ENCODE measurements at places on chromosomes 13 and 19.

DNA sequence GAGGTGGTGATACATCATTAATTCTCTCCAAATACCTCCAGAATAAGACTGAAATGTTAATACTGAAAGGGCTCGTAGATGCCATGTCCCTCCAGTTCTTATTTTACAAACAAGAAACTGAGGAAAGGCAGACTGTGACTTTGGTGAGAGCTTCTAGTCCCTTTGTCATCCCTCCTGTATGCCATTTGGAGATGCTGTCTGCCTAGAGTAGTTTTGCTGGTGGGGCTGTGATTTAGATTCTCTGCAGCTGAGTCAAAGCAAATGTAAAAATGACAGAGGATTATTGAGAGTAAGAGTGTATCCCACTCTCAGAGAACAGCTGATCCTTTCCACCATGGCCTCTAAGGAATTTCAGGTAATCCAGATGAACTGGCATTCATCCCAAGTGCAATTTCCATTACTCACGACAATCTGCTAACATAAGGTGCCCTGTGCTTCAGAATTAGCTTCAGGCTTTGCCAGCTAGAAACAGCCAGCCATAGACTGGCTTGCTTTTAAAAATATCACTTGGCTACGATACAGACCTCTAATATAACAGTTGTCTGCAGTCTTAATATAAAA lies 16.8 kb downstream of the PABPC3 start:
- no peak overlapping the region for H3K27ac ChIP-seq
- H3K4me3 ChIP-seq = no peak overlapping the region
- no peaks in the 10 kb centered on the region for H3K36me3 ChIP-seq
- H3K27me3 ChIP-seq = peaks cover 5% of the 10 kb centered on the region

- H3K4me3 ChIP-seq = peak overlapping the region; percentile 95
- peak; percentile 69 for DNase-seq
- peaks cover 8% of the 10 kb centered on the region for H3K4me1 ChIP-seq
- no peaks in the 10 kb centered on the region for H3K27me3 ChIP-seq
Measured at GRCh38 chr19:52398081-52398441, 412 bp downstream of the ZNF528 start.

- DNase-seq = no peak
- H3K36me3 ChIP-seq = peaks cover 95% of the 10 kb centered on the region
- no peaks in the 10 kb centered on the region for H3K4me1 ChIP-seq
Measured at GRCh38 chr19:52221831-52222375, 32.1 kb downstream of the PPP2R1A start.

- no peak for DNase-seq
- H3K27me3 ChIP-seq = no peaks in the 10 kb centered on the region
- no peak overlapping the region for H3K4me3 ChIP-seq
- H3K36me3 ChIP-seq = no peaks in the 10 kb centered on the region
Measured at GRCh38 chr19:51194527-51195315, 30.2 kb upstream of the CD33 start.

DNA sequence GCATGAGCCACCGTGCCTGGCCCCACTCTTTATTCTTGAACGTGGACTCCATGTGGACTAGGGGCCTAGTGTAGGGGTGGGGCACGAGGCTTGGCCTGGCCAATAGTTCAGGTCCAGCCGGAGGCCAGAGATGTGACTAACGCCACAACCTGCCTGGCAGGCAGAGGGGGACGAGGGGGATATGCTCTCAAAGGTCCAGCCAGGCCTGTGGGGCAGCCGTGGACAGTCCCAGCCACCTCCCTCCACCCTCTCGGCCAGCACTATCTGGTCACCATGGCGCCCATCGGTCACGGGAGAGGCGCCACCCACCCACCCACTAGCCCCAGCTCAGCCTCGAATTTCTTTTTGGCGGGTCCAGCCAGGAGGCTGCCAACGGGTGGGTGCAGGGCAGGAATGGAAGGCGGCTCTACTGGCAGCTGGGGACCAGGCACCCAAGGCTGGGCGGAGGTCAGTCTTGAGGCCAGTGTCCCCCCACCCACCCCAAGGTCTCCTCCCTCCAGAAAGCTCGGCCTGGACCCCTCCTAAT lies 2.2 kb upstream of the CERS1 start:
- peaks cover 11% of the 10 kb centered on the region for H3K36me3 ChIP-seq
- H3K4me3 ChIP-seq = no peak overlapping the region

DNA sequence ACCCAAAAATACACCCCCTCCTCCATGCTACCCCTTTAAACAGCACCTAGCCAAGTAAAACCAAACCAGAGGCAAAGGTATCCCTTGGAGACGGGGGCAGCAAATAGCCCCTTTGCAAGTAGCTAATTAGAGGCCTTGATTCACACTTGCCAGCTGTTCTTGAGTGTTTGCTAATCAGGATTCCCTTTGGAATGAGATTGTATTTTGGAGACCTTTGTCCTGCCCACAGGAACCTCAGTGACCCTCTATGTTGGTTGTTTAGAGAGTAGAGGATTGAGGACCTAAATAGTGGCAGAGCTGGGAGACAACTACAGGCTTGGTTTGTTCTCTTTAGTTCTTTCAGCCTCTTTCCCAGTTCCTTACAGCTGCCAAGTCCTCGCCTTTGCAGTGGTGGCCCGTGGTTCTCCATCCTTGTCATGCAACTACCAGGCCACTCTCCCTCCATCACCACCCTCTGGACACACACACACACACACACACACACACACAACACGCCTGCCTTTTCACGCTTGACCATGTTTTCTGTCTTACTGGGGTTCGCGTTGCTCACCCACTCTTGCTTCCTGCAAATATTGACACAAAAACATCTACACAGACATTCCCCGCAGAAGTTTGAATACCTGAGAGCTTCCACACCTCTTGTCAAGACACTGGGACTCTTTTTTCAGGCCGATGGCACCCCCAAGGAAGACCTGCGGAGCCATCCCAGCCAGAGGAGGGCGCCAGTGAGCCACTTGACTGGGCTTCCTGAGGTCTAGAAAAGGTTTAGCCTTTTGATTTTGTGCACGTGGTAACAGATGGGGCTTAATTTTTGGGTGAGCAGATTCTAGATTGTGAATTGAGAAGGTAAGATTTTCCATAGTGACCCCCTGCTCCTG lies 80.0 kb upstream of the GPR183 start:
- H3K4me1 ChIP-seq = no peaks in the 10 kb centered on the region
- H3K4me3 ChIP-seq = no peak overlapping the region
- no peak overlapping the region for H3K27ac ChIP-seq
- no peak for DNase-seq
- H3K36me3 ChIP-seq = no peaks in the 10 kb centered on the region
- no peaks in the 10 kb centered on the region for H3K27me3 ChIP-seq

DNA sequence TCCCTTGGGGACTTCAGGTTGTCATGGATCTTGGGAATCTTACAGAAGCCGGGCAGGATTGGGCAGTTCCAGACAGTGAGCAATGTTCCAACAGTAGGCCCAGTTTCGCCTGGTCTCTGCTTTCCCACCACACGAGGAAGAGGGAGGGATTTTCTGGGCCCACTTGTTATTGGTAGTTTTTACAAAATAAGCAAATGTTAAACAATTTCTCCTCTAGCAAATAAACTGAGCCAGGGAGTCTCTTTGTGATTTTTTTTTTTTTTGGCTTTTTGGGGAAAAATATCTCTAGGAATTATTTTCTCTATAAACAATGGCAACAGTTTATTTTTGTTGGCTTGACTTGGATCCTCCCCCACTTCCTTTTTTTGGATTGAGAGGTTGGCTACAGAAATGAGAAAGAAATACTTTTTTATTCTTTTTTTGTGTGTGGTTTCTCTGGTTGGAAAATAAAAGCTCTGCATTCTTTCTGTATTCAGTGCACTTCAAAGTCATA lies 89.3 kb downstream of the TM9SF2 start:
- H3K4me1 ChIP-seq = peaks cover 6% of the 10 kb centered on the region
- no peaks in the 10 kb centered on the region for H3K36me3 ChIP-seq
- H3K4me3 ChIP-seq = no peak overlapping the region
- DNase-seq = no peak

- no peaks in the 10 kb centered on the region for H3K36me3 ChIP-seq
- H3K27me3 ChIP-seq = no peaks in the 10 kb centered on the region
- no peak for DNase-seq
- no peak overlapping the region for H3K27ac ChIP-seq
Measured at GRCh38 chr19:31512181-31512970, 163.1 kb upstream of the TSHZ3 start.

- H3K36me3 ChIP-seq = no peaks in the 10 kb centered on the region
- no peak overlapping the region for H3K27ac ChIP-seq
- DNase-seq = no peak
Measured at GRCh38 chr13:39282400-39282972, 244.2 kb downstream of the NHLRC3 start.

DNA sequence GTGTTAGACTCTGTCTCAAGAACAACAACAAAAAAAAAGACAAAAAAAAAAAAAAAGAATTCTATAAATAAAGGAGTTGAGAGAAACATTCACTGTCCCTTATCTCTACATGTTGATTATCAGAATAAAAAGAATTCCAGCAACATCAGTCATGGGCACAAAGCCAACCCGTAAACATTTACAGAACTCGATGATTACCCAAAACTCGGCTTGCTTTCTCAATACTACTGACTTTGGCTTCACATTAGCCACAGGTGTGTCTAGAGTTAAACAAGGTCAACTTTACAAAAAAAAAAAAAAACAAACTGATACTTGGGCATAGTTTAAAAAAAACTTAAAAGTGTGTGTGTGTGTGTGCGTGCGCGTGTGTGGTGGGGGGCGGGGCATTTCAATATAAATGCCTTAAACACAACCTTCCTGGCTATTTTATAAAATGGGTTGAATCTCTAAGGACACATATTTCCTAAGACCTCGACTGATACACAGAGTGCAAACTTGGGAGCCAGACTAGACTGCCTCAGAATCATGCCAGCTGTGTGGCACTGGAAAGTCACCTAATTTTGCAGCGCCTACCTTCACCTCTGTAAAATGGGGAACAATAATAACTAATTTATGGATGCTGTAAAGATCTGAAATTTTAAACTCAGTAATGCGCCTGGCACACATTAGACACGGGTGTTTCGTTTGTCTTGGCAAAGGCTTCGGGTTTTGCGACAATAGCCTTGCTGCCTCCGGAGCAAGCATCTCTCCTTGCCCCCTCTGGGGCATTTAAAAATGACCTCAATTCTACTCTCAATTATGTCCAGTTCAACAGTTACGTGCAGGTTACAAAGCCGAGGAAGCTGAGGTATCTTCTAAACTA lies 922 bp downstream of the EBPL start:
- H3K36me3 ChIP-seq = no peaks in the 10 kb centered on the region
- H3K4me1 ChIP-seq = peaks cover 13% of the 10 kb centered on the region
- no peaks in the 10 kb centered on the region for H3K27me3 ChIP-seq
- peak overlapping the region; percentile 85 for H3K4me3 ChIP-seq
- peak; percentile 85 for DNase-seq

GRCh38 chr13:30045916-30046704 lies 195.7 kb upstream of the UBL3 start:
- no peak overlapping the region for H3K4me3 ChIP-seq
- H3K27me3 ChIP-seq = no peaks in the 10 kb centered on the region
- peaks cover 24% of the 10 kb centered on the region for H3K4me1 ChIP-seq
- peak; percentile 87 for DNase-seq
- peak overlapping the region; percentile 70 for H3K27ac ChIP-seq

DNA sequence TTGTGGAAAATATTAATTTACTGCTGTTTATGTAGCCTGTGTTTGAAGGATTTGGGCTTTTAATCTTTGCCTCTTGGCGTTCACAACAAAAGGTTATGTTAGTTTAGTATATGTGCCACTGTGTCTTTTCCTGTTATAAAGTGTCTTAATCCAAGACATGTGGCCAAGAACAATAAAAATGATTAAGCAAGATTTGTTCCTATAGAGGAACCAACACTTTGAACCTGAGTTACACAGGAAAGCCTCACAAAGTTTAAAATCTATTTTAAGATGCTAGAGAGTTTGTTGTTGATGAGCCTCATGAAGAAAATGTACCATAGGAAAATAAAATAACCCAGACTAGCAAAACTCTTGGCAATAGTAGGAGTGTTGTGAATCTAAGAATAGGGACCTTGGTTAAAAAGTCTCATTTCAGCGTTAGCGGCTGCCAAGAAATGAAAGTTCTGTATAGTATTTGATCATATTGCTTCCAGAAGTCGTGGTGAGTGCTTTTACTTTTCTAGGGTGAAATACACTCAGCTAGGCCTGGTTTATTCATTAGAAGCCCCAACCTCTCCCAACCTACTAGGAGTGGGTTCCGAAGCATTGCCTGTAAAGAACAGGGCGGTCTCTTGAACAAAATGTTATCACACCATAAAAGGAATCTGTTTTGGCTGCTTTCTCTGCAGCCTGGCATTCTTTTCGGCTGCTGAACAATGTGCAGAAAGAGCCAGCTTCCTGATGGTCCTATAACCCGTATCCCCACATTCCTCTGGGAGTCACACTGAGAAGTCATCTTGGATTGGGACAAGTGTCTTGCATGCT lies 102.6 kb downstream of the LRCH1 start:
- peak overlapping the region; percentile 66 for H3K27ac ChIP-seq
- DNase-seq = no peak
- H3K4me1 ChIP-seq = peaks cover 18% of the 10 kb centered on the region
- H3K27me3 ChIP-seq = no peaks in the 10 kb centered on the region
- no peaks in the 10 kb centered on the region for H3K36me3 ChIP-seq

DNA sequence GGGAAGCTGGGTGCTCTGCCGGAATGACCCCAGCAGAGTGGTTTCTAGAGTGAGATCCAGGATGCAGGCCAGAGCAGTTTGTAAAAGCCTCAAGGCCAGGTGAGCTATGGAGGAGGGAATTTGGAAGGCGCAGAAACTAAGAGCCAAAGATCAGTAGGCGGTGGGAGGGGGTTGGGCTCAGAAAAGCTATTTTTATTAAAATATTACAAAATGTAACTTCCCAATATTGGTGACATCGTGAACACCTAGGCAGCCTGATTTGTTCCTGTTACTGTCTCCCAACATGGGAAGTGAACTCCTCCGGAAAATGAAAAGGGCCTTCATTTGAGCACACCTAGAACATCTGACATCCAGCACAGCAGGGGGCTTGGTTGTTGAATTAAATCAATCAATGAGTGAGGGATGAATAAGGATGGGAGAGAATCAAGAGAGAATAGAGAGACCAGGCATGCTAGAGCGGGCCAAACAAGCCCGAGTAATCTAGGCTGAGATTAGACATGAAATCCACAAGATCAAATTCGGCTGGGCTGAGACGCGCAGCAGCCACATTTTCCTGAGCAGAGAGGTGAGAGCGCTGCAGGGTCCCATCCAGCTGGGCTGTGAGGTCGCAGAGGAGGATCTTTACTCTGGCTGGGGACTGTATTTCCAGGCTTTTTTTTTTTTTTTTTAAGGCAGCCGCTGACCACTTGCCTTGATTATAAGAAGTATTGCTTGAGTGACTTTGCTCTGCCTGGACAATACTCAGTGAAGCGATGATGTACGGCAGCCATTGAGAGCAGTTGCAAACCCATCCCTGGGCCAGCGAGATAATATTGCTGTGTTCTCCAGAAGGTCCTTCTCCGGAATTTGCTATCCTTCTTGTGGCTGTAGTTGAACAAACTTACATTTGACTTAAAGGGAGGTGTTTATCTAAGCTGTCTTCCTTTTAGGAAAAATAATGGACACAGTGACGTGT lies 178.0 kb upstream of the KL start:
- no peak overlapping the region for H3K27ac ChIP-seq
- H3K4me1 ChIP-seq = no peaks in the 10 kb centered on the region
- no peaks in the 10 kb centered on the region for H3K36me3 ChIP-seq
- no peak overlapping the region for H3K4me3 ChIP-seq

GRCh38 chr19:45901912-45902650 lies at the start of gene MYPOP:
TSS of gene MYPOP (minus strand) at chr19:45902613. CDS start at chr19:45901773, 840 bp downstream.
- H3K4me1 ChIP-seq = peaks cover 5% of the 10 kb centered on the region
- H3K27ac ChIP-seq = peak within 1 kb of the TSS; percentile 66
- H3K36me3 ChIP-seq = peaks cover 9% of the 10 kb centered on the region
- DNase-seq = peak; percentile 86
- no peaks in the 10 kb centered on the region for H3K27me3 ChIP-seq
